ENCODE measurements at places on chromosomes 5 and 9. TPM values are rescaled to one million over a fixed set of nuclear protein-coding genes. Genes with fewer than 3 reads are reported as not detected.

DNA sequence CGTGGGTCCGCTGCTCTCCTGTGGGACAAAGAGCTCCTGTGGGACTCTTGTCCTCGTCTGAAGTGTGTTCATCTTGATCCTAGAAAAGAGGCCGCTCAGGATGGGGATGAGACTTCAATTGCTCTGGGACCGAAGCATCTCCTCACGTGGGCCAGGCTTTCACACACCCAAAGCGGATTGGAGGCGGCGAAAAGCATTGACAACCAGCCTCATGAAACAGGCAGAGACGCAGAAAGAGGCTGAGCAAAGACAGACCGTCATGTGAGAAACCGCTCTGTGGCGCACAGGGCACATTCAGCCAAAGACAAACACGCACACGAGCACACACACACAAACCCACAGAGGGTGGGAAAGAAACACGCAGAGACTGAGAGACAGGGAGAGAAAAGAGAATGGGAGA is 479.5 kb downstream of the SPATA31A7 start:
- no peak overlapping the region for H3K4me3 ChIP-seq
- H3K27me3 ChIP-seq: no peaks in the 10 kb centered on the region
- no peak overlapping the region for H3K27ac ChIP-seq

DNA sequence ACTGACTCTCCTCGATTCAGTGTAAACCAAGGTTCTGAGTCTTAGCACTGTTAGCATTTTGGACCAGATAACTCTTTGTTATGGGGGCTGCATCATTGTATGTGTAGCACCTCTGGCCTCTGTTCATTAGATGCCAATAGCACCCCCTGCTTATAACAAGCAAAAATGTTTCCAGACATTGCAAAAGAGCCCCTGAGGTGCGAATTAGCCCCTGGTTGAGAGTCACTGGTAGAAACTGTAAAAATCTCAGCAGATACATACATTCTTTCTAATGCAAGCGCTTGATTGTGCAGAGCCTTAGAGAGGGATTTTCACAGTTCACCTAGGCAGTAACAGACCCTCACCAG is 2.8 kb downstream of the ADRB2 start:
- no peak overlapping the region for H3K27ac ChIP-seq
- H3K36me3 ChIP-seq: no peaks in the 10 kb centered on the region
- no peak overlapping the region for H3K4me3 ChIP-seq

GRCh38 chr9:99682870-99683269 is 138.8 kb upstream of the NR4A3 start:
- no peaks in the 10 kb centered on the region for H3K36me3 ChIP-seq
- H3K4me1 ChIP-seq: no peaks in the 10 kb centered on the region
- H3K27ac ChIP-seq: no peak overlapping the region
- no peaks in the 10 kb centered on the region for H3K27me3 ChIP-seq
- DNase-seq: no peak

DNA sequence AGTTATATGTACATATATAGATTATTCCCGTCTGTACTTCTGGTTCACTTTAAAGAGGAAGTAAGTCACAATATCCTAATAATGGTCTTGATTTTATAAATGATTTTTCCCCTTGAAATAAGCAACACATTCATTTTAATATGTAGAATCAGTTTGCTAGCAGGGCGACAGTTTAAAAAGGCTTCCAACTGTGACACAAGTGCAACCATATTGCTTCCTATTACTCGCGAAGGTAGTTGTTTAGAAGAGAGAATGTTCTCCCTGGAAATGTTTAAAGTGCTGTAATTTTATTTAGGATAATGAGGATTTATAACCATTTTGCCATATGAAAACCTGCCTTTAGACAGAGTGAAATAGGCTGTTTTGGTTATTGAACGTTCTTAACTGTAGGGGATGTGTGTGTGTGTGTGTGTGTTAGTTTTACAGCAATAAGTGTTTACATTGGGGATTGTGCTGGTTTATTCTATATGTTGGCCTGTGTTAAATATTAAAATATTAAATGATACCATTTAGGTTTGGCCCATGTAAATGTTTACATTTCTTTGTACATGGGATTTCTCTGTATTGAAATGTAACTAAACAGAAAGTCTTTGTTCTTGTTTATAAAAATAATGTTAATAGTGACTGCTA is 138.3 kb downstream of the PBX3 start:
- no peak for DNase-seq
- no peaks in the 10 kb centered on the region for H3K27me3 ChIP-seq

GRCh38 chr9:36961561-36962325 is 72.3 kb downstream of the PAX5 start:
- peak overlapping the region; percentile 17 for H3K4me3 ChIP-seq
- H3K27me3 ChIP-seq: no peaks in the 10 kb centered on the region
- no peak overlapping the region for H3K27ac ChIP-seq
- H3K4me1 ChIP-seq: no peaks in the 10 kb centered on the region

The DPYSL3 gene
- total RNA-seq: 19.1 TPM

The SCGB3A2 gene
- not detected for total RNA-seq

The SOHLH1 gene
- total RNA-seq: not detected

GRCh38 chr9:134863941-134864820 is 16.4 kb upstream of the FCN2 start:
- H3K27ac ChIP-seq: no peak overlapping the region
- no peak overlapping the region for H3K4me3 ChIP-seq
- no peaks in the 10 kb centered on the region for H3K4me1 ChIP-seq
- H3K27me3 ChIP-seq: no peaks in the 10 kb centered on the region

The PCDHGA3 gene
- total RNA-seq: 4.0 TPM

GRCh38 chr5:154571325-154572035 is 93.5 kb upstream of the HAND1 start:
- no peaks in the 10 kb centered on the region for H3K36me3 ChIP-seq
- no peaks in the 10 kb centered on the region for H3K27me3 ChIP-seq
- no peaks in the 10 kb centered on the region for H3K4me1 ChIP-seq
- H3K4me3 ChIP-seq: no peak overlapping the region
- no peak for DNase-seq
- H3K27ac ChIP-seq: no peak overlapping the region
